Esophagus squamous epithelium (tissue), 5 donors: ENCODE measurements at places on chromosomes 7 and 10.

DNA sequence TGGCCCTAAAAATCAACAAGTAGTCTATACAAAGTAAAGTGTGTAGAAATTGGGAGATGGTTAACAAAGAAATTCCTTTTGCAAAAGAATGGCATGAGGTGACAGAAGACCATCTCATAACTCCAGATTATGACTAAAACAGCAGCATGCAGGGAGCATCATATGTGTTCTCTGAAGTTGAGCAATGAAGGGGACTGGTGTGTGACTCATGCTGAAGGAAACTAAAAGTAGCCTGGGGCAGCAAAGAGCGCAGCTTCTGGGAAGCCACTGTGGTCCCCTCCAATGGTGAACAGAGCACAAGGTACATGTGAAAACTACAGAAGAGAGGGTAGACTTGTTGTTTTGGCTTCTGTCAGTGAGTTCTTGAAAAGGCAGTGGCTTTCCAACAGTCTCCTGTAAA lies 133.4 kb downstream of the MACC1 start:
- no peak for DNase-seq

DNA sequence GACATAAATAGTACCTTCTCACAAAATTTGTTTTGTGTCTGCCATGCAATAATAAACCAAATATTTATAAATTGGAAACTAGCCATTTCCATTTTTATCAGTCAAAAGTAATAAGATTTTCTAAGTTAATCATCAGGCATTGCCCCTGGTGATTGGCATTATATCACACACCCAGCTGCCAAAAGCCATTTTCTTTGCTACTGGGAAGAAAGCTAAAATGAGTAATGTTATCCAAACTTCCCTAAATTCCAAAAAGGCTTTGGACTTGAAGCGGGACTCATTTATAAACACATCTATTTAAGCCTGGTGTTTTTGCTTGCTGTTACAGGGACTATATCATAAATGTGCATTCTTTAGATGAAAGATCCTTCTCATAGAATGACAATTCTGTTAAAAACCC lies 86.0 kb downstream of the AKR1D1 start:
- DNase-seq = no peak

DNA sequence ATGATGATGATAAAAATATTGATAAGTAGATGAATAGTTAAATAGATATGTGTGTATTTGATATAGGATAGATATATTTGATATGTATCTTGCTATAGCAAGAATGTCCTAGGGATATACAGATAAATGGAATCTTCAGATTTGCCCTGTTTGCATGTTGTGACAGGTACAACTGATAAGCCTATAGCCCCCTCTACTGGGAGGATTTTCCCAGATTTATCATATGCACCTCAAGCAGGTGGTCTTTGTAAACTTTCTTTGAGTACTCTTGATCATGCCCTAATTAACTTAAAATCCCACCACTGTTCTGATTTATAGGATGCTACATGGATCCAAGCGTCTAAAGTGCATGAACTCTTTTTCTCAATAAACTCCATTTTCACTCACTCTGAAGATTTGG lies 1050.7 kb downstream of the SORCS3 start:
- DNase-seq = no peak

- DNase-seq = no peak
These were observed 49.5 kb upstream of the PRSS58 start for GRCh38 chr7:142307246-142307900.

DNA sequence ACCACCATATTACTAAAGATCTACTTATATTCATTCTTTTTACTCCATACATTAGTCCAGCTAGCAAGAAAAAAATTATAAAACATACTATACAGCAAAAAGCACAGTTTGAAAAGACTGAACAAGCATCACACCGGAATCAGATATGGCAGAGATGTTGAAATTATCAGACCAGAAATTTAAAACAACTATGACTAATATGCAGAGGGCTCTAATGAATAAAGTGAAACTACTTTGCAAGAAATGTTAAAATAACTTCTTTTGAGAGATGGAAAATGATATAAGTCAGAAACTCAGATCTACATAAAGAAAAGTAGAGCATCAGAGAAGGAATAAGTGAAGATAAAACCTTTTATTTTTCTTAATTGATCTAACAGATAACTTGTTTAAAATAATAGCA lies 50.9 kb downstream of the SGCE start:
- DNase-seq = no peak

- DNase-seq = no peak
These were observed 9.8 kb upstream of the GIMAP5 start for GRCh38 chr7:150727381-150727780.

DNA sequence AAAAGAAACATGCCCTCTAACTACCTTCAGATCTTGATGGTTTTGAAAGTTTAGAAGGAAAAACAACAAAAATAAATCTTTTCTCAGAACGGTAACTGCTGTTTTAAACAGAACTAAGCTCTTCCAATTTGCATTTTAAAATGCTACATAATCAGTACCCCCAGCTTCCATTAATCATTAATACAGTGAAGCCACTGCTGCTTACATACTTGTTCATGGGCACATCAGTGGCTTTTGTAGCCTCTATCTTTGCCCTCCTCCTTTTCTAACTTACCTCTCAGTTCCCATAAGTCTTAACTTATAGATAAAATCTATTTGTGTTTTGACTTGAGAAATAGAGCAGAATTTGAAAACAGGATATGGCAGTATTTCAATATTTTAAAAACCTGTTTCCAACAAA lies 109.1 kb downstream of the POLL start:
- DNase-seq = no peak
